ENCODE measurements at places on chromosomes 1 and 21.

GRCh38 chr1:27831568-27832410 is 1.2 kb downstream of the PPP1R8 start:
- no peak for DNase-seq

- DNase-seq: no peak
Observed at GRCh38 chr21:45916011-45916840, 65.3 kb upstream of the COL6A1 start.

GRCh38 chr1:151763990-151764389 is 694 bp upstream of the MRPL9 start:
- DNase-seq: no peak

DNA sequence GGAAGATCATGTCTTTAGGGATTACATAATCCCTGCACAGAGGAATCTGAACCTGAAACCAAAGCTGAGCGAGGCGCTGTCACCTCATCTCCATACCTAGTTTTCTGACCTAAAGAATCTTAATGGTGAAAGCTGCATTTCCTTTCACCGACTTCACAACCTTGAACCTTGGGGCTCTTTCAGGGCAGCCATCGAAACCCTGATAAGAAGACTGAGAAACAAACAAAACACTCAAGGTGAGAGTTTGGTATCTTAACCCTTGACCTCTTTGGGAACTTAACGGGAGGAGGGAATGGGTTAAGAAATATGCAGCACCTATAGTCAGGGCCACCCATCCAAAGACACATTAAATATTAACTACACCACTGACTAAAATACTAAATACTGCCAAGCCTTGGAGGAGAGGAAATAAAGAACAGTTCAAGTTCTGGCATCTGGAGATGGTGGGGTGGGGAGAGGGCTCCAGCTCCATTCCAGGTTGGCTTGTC is 2.0 kb downstream of the C1orf116 start:
- no peak for DNase-seq

DNA sequence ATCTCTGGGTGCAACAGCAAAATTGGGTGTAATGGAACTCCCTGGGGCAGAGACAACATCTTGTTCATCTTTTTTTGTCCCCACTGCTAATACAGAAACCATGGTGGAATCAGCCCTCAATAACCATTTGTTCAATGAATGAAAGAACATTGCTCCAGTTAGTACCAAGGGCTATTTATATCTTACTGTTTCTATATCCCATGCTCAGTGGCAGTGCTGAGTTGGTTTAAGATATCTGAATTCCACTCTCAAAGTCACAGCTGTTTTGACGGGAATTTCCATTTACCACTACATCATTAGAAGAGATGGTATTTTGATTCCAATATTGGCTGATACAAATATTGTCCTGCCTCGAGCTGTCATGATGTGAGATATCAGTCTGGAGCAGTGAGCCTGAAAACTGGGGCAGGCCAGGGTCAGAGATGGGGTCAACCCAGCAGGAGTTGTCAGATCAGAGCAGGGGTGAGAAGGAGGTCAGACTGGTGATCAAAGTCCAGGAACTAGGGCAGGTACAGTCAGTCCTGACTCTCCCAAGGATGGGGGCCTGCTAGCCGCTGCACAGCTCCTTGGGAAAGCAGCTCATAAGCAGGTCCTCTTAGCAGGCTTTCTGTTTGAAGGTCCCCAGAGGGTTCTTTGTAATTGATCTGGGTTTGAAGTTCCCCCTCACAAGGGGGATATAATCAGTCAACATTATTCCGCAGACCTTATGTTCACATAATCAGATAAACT is 5.8 kb upstream of the PHC2 start:
- no peak for DNase-seq

- DNase-seq: no peak
Observed at GRCh38 chr1:3914331-3914851, 14.3 kb upstream of the C1orf174 start.

GRCh38 chr1:6694121-6694713 is 7.4 kb downstream of the DNAJC11 start:
- DNase-seq: no peak

DNA sequence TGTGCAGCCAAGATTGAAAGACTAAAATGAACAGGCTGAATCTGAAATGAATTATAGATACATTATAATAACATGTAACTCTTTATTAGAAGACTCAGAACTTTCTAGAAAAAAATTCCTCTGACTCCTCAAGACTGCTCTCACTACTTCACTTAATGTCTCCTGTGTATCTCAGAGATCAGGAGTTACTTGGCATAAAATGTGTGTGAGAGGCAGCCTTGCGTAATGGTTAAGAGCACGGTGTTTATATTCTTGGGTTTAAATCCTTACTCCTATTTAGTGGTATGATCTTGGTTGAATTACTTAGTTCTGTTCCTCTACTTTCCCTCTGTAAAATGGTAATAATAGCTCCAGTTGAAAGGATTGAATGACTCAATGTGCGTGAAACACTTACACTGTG is 634.9 kb downstream of the LTN1 start:
- no peak for DNase-seq

GRCh38 chr1:186093437-186093836 is 281.6 kb downstream of the TPR start:
- no peak for DNase-seq

Measured in CD4-positive, alpha-beta T cell treated with Interleukin-17A for 1 hour (primary cell).